ENCODE measurements at places on chromosomes 13 and 19. TPM values are rescaled to one million over a fixed set of nuclear protein-coding genes. Genes with fewer than 3 reads are reported as not detected.

Gene C19orf85
- total RNA-seq = not detected

Gene LRRC63
- not detected for total RNA-seq

Gene NKPD1
- 0.16 TPM for total RNA-seq

Gene GATAD2A
- 69.0 TPM for total RNA-seq

Gene NANOS3
- not detected for total RNA-seq

Gene ACP7
- not detected for total RNA-seq

Gene STOML3
- not detected for total RNA-seq

Gene PRR19
- total RNA-seq = not detected

Gene B3GNT8
- total RNA-seq = 1.9 TPM

Gene CD37
- 12.9 TPM for total RNA-seq

Gene FSD1
- not detected for total RNA-seq
